ENCODE measurements at places on chromosomes 6 and 20.

GRCh38 chr6:40963019-40963418 lies 76.0 kb downstream of the UNC5CL start:
- DNase-seq, result no peak

DNA sequence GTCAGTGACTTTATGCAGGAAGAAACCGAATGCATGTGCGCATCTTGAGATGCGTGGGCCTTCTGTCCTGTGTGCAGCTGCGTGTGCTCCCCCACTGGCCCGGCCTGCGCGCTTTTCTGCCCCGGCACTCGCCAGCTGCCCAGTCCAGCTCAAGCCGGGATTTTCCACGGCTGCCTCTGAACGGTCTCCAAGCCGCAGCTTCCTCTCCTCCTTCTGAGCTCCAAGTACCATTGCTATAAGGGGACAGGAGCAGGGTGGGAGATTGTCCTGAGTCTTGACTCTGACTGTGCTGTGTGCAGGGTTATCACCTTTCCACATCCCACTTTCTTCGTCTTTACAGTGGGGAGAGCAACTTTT lies 302.8 kb downstream of the THBS2 start:
- DNase-seq, result no peak

DNA sequence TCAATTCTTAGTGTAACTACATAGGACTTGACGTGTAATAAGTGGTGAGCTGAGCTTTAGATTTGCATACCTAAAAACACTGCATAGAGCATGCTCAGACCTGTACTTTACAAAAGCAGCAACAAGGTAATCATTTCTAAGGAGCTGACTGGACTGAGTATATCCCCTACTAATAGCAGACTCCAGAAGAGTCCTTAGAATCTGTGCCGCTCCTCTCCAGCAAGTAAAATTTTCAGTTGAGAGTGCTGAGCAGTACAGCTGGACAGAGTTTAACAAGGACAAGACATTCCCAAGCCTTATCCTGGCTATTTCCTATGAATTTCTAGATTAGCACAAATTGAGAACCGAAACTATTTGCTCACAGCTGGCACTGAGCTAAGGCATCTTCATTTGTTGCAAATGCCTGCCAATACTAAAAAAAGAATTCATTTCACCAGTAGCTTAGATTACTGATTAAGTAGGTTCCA lies 26.1 kb upstream of the KLHL31 start:
- DNase-seq, result no peak

GRCh38 chr20:51497542-51498467 lies 44.7 kb downstream of the NFATC2 start:
- no peak for DNase-seq

GRCh38 chr6:125201961-125202729 lies 48.6 kb downstream of the TPD52L1 start:
- peak; percentile 51 for DNase-seq

Measured in HTR-8/SVneo (cell line).